ENCODE measurements at places on chromosomes 4 and X.

DNA sequence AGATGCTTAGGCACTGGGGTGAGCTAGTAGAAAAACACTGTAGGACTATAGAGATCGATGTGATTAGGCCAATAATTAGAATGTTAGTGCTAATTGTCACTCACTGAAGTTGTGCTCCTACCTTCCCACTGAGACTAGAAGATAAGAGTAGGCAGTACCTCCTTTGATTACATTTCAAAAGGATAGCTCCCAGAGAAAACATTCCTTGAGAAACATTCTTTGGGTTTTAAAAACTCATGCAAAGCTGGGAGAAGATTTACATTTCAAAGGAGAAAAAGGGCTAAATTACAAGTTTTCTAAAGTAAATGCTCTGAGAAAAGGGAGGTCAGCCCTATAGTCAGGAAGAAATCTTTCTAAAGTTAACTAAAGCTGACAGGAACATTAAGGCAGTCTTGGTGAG lies 860.3 kb upstream of the NDST4 start:
- DNase-seq, result no peak

GRCh38 chr4:47776353-47776752 lies 61.5 kb downstream of the CORIN start:
- DNase-seq, result no peak

- DNase-seq, result no peak
These were observed 4.4 kb upstream of the MSL3 start for GRCh38 chrX:11753668-11754067.

GRCh38 chr4:61152433-61152832 lies 47.7 kb upstream of the ADGRL3 start:
- DNase-seq, result no peak

- DNase-seq, result no peak
These were observed 79.6 kb upstream of the LRPAP1 start for GRCh38 chr4:3611778-3612177.

- DNase-seq, result peak; percentile 54
These were observed 364.6 kb upstream of the NOCT start for GRCh38 chr4:138650929-138651448.

DNA sequence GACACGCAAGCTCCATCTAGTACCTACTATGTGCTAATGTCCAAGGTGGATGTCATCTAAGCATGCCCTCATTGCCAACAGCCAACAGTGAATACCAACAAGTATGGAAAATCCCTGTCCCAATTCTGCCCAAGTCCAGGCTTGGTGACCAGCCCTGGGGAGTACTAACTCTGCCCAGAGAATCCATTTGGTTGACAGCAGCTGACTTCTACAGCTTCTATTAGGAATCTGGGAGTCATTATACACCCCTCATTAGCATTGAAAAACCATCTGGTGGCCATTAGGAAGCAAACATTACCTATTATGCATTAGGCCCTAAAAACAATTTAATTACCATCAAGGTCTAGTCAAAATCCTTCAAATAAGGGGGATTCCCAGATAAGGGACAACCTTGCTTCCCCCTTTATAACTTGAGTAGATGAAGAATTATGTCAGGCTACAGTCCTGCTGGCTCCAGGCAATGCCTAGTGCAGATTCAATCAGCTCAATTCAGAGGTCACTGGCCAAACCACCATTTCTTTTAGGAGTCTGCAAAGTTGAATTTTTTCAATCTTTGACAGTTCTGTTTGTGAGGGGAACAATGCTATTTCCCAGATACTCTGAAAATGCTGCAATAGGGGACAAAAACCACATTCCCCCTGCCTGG lies 228.0 kb upstream of the LDB2 start:
- DNase-seq, result no peak

DNA sequence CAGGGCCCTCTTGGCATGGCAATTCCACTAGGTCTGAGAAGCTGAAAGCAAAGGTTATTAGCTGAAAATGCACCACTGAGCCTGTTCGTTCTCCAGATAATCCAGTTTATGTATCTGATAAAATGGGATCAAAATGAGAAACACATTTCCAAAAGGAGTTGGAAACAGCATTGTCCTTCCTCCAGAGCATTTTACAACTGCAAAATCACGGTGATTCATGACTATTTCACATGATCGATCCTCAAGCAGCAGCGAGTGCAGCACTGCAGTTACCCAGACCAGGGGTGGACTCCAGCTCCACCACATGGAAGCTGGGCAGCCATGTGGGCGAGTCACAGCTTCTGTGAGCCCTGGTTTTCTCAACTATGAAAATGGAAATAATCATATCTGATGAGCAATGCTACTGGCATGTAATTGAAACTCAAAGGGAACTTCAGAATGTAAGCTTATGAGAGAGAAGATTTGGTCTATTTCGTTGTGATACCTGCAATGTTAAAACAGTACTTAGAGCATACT lies 78.7 kb upstream of the MSX1 start:
- DNase-seq, result peak; percentile 35

- DNase-seq, result peak; percentile 21
These were observed 48.3 kb downstream of the ABLIM2 start for GRCh38 chr4:8110071-8110986.

GRCh38 chrX:152904151-152905080 lies 6.5 kb downstream of the ZNF185 start:
- peak; percentile 58 for DNase-seq

DNA sequence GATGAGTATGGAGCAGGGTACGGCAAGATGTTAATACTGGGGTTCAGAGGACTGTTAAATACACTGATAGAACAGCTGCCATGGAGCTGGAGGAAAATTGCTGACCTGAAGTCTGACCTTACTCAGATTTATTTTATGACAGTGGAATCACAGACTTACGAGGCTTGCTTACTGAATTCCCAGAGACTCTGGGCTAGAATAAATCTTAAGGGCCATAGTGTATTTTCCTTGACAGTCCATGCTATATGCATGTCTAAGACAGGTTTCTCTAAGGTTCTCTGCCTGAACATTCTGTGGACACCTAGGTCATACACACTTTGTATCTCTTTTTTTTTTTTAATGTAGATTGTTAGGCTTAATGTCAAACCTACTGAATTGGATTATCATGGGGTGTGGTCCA lies 633.2 kb upstream of the ACTRT1 start:
- DNase-seq, result no peak

- no peak for DNase-seq
These were observed 152.7 kb downstream of the RNF150 start for GRCh38 chr4:140980426-140981200.

DNA sequence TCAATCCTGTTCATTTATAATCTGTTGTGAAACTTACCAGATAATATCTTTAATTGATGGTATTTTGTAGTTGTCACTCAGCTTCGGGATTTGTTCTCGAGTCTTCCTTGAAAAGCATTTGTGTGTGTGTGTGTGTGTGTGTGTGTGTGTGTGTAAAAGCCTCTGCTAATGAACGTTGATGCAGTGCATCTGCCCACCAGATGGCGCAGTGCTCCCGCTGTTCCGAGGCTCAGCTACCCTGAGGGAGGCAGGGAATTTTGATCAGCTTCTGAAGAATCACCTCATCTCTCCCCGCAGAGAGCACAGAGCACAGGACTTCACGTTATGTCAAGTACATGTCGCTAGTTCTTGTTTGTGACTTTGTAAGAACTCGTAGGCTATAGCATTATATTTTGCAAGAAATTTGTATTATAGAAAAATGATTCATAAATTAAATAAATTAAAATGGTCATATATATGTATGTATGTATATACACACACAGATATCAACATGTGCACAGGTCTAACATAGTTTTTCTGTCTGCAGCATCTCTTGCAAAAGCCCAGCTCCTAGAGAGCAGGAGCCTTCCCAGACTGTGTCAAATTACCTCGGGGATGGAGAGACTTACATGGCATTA lies 316.7 kb upstream of the IGFBP7 start:
- peak; percentile 78 for DNase-seq

DNA sequence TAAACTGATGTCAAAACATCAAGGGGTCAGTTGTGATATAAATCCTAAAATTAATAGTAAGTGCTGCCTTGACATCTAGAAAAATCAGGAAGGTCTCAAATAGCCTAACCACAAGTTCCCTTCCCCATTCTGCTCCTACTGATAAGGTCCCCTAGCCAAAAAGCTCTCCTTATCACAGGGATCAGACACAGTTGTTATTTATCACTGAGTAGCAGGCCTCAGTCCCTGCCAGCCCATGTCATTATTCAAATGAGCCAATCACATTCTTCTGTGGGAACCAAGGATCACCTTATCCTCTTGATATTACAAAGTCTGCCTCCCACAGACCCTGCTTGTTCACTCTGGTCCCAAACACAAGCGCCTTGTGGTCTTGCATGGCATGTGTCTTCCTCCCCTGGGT lies 23.3 kb upstream of the TMEM255A start:
- no peak for DNase-seq

DNA sequence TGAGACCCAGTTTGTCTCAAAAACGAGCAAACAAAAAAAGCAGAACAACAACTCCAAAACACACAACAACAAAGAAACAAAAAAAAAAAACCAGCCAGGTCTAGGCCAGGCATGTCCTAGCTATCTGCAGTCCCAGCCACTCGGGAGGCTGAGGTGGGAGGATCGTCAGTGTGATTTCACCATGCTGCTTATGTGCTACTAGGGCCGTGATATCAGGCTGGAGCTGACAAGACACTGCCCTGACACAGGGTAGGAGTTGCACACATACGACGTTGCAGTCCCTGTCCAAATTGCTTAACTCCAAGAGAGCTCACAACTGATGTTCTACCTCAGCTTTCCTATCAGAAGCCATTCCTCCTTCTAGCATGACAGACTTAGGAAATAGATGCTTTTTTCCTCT lies 204.9 kb downstream of the AASDH start:
- peak; percentile 3 for DNase-seq

DNA sequence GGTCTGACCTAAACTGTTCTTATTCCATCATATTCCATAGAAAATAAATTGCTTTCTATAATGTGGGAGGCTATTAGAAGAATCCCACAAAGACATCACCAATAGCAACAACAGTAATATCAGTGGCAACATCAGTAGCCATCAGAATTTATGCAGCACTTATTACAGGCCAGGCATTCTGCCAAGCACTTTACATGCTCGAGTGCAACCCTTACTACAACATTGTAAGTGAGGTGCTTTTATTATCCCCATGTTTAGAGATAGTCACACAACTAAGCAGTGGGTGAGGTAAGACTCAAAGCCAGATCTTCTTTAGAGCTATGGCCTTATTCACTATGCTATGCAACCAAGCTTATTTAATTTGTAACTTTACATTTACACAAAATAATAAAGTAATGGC lies 317.1 kb upstream of the BMP3 start:
- no peak for DNase-seq

- no peak for DNase-seq
These were observed 1.0 kb downstream of the SNX12 start for GRCh38 chrX:71067089-71067488.

- DNase-seq, result no peak
These were observed 24.3 kb downstream of the HMX1 start for GRCh38 chr4:8847331-8847730.

GRCh38 chr4:57378766-57379165 lies 268.6 kb upstream of the IGFBP7 start:
- peak; percentile 15 for DNase-seq

- no peak for DNase-seq
These were observed 4.8 kb upstream of the KIAA0232 start for GRCh38 chr4:6777636-6778281.

GRCh38 chr4:33930497-33930896 lies 2313.8 kb downstream of the ARAP2 start:
- peak; percentile 11 for DNase-seq

DNA sequence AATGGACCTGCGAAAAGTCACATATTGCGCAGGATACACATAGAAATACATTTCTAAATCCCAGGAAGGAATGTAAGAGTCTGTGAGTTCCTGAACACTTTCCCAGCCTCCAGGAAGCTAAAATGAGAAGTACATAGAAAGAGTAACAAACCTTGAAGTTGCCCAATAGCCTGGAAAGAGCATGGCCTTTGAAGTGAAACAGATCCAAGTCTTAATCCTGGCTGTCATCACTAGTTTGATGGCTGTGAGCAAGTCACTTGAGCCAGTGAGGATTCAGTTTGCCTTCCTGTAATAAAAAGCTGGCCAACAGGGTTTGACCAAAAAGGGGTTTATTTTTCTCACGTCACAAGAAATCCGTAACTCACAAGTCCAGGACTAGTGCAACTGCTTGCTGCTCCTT lies 69.8 kb downstream of the ARHGEF38 start:
- DNase-seq, result peak; percentile 3

DNA sequence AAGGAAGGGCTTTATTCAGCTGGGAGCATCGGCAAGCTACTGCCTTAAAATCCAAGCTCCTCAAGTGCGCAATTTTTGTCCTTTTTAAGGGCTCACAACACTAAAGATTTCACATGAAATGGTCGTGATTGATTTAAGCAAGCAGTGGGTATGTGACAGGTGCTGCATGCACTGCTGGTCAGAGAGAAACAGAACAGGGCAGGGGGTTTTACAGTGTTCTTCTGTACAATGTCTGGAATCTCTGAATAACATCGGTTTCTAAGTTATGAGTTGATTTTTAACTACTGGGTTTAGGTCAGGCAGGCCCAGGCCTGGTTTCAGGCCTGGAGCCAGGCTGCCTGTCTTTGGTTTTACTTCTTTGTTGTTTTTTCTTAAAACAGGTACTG lies 6.0 kb downstream of the UGT2B17 start:
- no peak for DNase-seq

DNA sequence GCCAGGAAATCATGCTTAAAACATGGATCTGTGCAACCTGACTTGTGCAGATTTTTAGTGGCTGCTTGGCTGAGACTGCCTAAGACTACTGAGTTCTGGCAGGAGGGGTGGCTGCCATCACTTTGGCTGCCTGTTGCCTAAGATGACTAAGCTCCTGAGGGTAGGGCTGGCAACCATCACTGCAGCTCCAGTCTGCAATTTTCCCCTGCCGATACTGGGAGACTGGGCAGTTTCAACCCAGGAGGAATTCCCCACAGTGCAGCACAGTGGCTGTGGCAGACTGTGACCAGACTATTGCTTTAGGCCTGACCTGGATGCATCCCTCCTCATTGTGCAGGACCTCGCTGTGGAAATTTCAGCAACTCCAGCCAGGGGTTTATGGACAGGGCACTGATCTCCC lies 544.9 kb downstream of the ANKRD50 start:
- DNase-seq, result no peak

Data from cardiac fibroblast (primary cell).